ENCODE measurements at places on chromosomes 1 and 21. TPM values are rescaled to one million over a fixed set of nuclear protein-coding genes. Genes with fewer than 3 reads are reported as not detected.

GORAB gene
- 20.6 TPM for total RNA-seq

- H3K36me3 ChIP-seq, result no peaks in the 10 kb centered on the region
- no peak for DNase-seq
- no peak overlapping the region for H3K4me3 ChIP-seq
- H3K27ac ChIP-seq, result no peak overlapping the region
- H3K27me3 ChIP-seq, result no peaks in the 10 kb centered on the region
Observed at GRCh38 chr1:117683571-117684285, 77.9 kb downstream of the TENT5C start.

DNA sequence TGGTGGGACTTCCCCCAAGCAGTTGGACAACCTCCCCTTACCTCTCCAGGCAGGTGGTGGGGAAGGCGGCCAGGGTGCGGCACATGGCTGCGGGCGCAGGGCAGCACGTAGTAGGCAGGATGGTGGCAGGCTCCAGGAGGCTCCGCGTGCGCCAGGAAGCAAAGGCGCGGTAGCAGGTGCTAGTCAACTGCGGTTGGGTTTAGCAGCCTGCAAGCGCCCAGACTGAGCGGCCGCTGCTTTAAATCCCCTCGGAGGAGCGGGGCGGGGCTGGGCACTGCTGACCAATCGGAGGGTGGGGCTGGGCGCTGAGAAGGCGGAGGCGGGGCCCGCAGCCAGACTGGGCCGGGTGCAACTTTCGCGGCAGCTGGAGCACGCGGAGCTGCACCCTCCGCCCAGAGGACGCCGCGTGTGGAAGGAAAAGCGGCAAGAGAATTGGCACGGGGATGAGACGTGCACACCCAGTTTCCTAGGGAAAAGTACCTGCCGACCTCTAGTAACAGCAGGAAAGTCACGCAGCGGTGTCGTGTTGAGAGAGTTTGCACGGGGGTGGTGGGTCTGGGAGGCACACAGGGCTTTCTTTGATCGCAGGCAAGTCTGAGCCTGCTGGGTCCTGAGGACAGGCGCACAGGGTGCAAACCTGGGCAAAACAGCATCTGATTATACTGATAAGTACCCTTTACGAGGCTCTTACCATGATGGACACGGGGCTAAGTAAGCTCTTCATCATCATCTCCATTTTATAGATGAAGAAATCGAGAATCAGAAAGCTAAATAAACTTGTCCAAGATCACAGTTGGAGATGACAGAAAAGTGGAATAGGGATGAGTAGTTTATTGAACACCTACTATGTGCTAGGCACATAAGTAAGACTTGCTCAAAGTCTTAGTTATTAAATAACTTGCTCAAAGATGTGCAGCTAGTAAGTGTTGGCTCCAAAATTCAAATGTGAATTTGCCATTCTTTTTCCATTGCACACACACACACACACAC, at the start of gene RGS16:
RGS16 (minus strand) TSS at position 215 of the 990 bp plus-strand sequence; CDS start at position 85, 130 bp downstream.
- H3K36me3 ChIP-seq, result no peaks in the 10 kb centered on the region
- H3K27ac ChIP-seq, result no peak within 1 kb of the TSS
- DNase-seq, result peak; percentile 92
- peak within 1 kb of the TSS; percentile 42 for H3K4me3 ChIP-seq

DNA sequence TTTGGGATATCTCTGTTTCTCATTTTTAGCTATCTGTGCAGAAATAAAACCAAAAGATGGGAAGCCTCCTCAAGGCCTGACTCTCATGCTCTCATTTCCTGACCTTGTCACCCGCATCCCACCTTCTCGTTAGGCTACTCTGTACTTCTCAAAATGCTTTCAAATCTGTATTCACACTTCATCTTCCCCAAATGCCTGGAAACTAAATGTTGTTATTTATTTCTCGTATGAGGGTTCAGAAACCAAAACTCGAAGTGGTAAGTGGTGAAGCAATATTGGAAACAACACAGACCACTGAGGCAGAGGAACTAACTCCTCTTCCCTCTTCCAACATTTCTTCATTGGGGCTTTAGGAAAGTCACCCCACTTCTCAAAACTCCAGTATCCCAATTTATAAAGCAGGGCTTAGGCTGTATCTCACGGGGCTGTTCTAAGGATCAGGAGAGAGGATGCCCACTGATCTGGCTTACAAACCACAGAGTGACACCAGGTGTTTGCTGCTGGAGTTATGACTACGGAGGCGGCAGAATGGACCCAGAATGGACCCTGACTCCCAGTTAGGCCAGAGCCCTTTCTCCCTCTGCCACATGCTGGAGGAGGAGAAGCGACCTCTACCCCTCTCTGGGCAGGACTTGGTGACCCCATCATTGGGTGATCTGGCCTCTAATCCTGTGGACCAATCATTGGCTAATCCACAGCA, 3.5 kb downstream of the SLAMF7 start:
- no peak overlapping the region for H3K27ac ChIP-seq
- no peak overlapping the region for H3K4me3 ChIP-seq
- no peaks in the 10 kb centered on the region for H3K36me3 ChIP-seq
- no peaks in the 10 kb centered on the region for H3K4me1 ChIP-seq

- no peaks in the 10 kb centered on the region for H3K36me3 ChIP-seq
- H3K4me3 ChIP-seq, result no peak overlapping the region
- no peak for DNase-seq
- H3K27ac ChIP-seq, result no peak overlapping the region
- no peaks in the 10 kb centered on the region for H3K4me1 ChIP-seq
Observed at GRCh38 chr21:24420689-24421088, 1186.6 kb downstream of the MRPL39 start.

DNA sequence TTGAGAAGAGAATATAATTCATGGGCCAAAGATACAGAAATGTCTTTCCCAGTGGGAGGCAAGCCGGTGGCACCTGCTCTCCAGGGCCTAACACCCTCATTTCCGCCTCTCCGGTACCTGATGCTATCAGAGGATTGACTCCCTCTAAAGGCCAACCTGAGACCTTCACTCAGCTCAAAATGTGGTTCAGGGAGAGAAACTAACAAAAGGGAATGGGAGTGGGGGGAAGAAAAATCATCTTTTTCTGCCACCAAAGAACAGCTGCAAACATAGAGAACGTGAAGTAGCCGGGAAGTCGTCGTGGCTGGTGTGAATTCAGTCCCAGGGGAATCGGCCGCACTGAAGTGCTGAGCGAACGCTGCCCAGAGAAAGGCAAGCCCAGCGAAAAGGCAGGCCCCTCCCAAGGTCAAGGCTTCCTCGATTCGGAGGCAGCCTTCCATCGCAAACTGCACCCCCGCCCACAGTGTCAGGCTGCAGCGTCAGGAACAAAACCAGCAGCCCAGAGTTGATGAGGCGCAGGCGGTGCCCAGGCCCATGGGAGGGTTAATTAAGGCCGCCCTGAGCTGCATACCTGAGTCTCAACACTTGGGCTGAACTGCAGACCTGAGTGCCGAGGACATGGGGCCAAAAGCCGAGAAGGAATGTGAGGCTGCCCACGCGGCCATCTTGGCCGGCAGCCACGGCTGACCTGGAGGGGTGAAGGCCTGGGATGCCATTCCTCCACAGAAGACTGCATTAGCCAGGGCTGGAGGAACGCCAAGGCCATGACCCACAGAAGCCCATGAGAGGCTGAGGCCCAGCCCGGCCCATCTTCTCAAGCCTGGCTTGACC, 160.2 kb downstream of the PSMG1 start:
- no peak overlapping the region for H3K4me3 ChIP-seq
- H3K4me1 ChIP-seq, result peaks cover 15% of the 10 kb centered on the region
- no peak for DNase-seq
- no peaks in the 10 kb centered on the region for H3K27me3 ChIP-seq

All from neural progenitor cell (in vitro differentiated cells).